Effector memory CD4-positive, alpha-beta T cell (primary cell): ENCODE measurements at places on chromosomes 11 and 22.

DNA sequence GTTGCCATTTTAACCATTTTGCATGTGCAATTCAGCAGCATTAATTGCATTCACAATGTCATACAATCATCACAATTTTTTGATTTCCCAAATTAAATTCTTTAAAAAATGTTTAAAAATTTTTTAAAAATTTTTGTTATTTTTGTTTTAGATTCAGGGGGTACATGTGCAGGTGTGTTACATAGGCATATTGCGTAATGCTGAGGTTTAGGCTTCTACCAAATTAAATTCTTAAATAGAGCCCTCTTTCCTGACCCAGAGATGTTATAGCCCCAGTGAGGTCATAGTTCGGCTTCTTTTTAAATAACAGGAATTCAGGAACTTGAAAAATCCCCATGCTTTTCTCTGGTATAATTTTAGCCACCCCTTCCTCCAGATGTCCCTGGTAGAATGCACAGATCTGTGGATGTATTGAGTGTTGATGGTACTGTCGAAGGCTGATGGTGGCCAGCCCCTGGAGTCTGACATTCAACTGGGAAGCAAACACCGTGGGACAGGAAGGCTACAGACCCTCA, 11.3 kb upstream of the AMPD3 start:
- no peak overlapping the region for H3K27ac ChIP-seq
- H3K4me3 ChIP-seq = no peak overlapping the region
- DNase-seq = no peak
- H3K36me3 ChIP-seq = no peaks in the 10 kb centered on the region
- H3K4me1 ChIP-seq = no peaks in the 10 kb centered on the region
- H3K27me3 ChIP-seq = no peaks in the 10 kb centered on the region

DNA sequence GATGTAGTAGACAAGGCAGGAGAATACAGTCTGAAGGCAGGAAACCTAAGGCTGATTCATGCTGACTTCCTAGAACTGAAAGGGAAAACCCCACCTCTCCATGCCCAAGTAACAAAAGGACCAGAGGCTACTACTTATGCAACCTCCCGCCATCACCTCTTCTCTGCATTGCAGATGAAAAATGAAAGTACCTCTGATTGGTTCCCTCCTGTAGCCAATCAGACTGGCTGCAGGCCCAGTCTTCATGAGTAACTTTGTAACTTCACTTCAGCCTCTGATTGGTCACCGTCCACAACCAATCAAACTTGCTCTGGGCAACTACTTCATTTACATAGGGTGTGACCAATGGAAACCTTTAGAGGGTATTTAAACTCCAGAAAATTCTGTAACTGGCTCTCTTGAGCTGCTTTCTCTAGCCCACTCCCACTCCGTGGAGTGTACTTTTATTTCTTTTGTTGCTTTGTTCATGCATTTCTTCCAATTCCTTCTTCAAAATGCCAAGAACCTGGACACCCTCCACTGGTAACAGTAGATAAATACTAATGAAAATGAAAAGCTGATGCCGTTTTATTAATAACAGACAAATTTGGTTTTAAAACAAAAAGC, 5.2 kb upstream of the MAP6 start:
- no peaks in the 10 kb centered on the region for H3K36me3 ChIP-seq
- peaks cover 7% of the 10 kb centered on the region for H3K27me3 ChIP-seq
- no peak for DNase-seq
- no peak overlapping the region for H3K4me3 ChIP-seq
- no peak overlapping the region for H3K27ac ChIP-seq

DNA sequence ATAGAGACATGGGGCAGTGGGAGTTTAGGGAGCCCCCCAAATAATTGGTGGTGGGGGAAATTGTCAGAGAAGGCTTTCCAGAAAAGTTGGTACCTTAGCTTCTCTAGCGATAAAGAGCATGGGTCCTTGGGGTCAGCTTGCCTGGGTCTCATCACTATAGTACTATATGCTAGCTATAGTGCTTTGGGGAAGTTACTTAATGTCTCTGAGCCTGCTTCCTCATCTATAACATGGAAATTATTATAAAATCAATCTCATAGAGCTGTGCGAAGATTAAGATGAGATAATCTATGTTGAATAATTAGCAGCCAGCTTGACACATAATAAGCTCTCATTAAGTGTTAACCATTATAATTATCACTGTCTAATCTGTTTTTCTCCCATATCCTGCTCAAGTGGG, 41.2 kb downstream of the STIM1 start:
- no peaks in the 10 kb centered on the region for H3K36me3 ChIP-seq
- no peak for DNase-seq
- no peak overlapping the region for H3K4me3 ChIP-seq
- H3K27ac ChIP-seq = no peak overlapping the region
- H3K4me1 ChIP-seq = peaks cover 14% of the 10 kb centered on the region

- H3K27me3 ChIP-seq = no peaks in the 10 kb centered on the region
- H3K4me1 ChIP-seq = peaks cover 6% of the 10 kb centered on the region
- H3K36me3 ChIP-seq = no peaks in the 10 kb centered on the region
- H3K27ac ChIP-seq = no peak overlapping the region
Observed at GRCh38 chr11:60857378-60858232, 1.9 kb upstream of the PTGDR2 start.

DNA sequence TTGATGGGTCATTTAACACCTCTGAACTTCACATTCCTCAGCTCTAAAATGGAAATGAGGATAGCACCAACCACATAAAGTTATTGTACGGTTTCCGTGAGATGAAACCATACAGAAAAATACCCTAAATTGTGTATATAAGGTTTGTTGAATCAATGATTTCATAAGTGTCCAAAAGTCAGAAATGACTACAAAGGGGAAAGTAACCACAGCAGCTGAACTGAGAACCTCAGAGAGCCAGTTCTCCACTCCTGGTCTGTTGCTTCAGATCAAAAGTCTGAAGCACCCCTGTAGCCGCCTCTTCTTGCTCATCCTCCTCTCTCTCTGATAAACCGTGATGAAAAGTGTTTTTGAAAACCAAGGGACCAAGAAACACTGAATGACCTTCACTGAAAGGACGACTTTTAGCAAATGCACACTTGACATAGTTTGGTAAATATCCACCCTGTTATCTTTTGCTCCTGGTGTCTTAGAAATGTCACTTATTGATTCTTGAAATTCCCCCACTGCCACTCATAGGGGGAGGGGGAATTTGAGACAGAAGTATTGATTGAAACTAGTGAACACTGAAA, 194.5 kb downstream of the NAV2 start:
- H3K27ac ChIP-seq = no peak overlapping the region
